ENCODE measurements at places on chromosomes 13 and 19.
A peak's percentile ranks its signal among the peaks of the same experiment; 100 is the strongest.

- H3K27ac ChIP-seq = peak overlapping the region; percentile 92
- peak overlapping the region; percentile 85 for H3K4me3 ChIP-seq
- no peaks in the 10 kb centered on the region for H3K27me3 ChIP-seq
- H3K36me3 ChIP-seq = no peaks in the 10 kb centered on the region
Measured at GRCh38 chr13:33284916-33285315, 639 bp downstream of the STARD13 start.

- no peak overlapping the region for H3K27ac ChIP-seq
- H3K4me3 ChIP-seq = no peak overlapping the region
- DNase-seq = no peak
- H3K4me1 ChIP-seq = no peaks in the 10 kb centered on the region
- no peaks in the 10 kb centered on the region for H3K27me3 ChIP-seq
Measured at GRCh38 chr13:21322327-21322965, 136.7 kb downstream of the ZDHHC20 start.

DNA sequence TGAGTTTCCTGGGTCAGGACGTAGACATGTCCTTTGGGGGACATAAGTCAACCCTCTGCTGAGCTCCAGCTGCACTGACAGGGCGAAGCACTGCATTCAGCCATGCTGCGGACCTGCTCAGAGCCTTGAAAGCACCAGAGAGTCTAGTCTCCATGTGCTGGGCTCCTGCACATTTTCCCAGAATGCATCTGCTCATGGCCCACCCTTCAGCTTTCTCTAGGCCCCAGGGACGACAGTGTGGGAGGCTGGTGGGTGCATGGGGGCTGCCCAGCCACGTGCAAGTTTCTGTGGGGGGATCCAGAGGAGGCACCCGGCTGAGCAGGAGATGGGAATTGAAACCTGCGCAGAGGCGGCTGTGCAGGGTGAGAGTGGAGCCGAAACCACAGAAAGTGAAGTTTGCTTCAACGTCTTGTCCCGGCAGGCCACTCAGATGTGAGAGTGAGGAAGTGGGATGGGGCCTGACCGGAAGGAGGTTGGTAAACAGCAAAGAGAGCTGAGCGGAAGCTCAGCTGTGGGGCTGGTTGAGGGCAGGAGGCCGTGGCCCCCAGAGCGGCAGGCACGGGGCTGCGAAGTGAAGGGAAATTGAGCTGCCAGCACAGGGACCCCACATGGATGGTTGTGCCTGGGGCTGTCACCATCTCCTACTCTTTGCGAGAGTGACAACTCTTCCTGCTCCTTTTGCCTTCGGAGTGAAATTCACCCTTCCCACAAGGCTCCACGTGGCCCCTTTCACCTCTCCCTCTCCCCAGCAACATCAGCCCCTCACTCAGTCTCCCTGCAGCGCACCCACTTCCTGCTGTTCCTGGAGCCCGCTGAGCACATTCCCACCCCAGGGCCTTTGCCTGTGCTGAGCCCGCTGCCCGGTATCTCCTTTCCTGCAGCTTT is 11.8 kb downstream of the PGLS start:
- H3K27me3 ChIP-seq = no peaks in the 10 kb centered on the region
- H3K27ac ChIP-seq = peak overlapping the region; percentile 23
- no peak for DNase-seq
- no peak overlapping the region for H3K4me3 ChIP-seq

DNA sequence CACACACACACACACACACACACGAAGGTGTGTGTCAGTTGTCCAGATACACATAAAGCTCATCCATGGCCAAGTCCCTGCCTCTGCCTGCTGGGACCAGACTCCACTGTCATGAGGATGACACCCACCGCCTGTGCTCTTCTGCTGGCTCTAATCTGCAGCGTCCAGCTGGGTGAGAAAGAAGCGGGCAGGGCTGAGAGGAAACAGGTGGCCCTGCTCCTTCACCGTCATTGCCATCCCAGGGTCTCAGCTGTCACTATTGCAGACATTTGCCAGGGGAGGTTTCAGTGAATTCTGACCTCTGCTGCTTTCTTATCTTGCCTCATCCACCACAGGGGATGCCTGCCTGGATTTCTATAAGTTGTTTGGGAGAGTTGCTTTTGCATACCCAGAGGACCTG is 31.4 kb downstream of the SCGB2B2 start:
- H3K4me1 ChIP-seq = no peaks in the 10 kb centered on the region
- no peak overlapping the region for H3K4me3 ChIP-seq

DNA sequence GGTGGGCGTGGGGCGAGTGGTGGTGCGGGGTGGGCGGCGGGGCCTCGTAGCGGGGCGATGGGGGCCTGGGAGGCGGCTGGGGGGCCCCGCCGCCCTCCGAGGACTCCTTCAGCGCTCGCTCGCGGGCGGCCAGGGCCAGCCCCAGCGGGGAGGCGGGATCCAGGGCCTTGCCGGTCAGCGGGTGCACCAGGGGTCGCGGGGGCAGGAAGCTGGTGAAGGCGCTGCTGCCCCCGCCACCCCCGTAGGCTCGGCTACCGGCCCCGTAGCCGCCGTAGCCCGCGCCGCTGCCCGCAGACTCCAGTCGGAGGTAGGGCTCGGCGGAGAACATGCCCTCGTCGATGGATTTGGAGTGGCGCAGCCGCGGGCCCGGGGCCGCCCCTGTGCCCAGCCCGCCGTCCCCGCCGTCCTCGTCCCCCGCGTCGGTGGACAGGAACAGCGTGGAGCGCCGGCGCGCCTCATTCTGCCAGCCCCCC is 18.6 kb downstream of the C19orf81 start:
- DNase-seq = no peak
- H3K36me3 ChIP-seq = no peaks in the 10 kb centered on the region
- H3K4me3 ChIP-seq = no peak overlapping the region
- no peaks in the 10 kb centered on the region for H3K4me1 ChIP-seq
- peaks cover 7% of the 10 kb centered on the region for H3K27me3 ChIP-seq

GRCh38 chr13:42125046-42125445 is 76.6 kb downstream of the DGKH start:
- H3K27me3 ChIP-seq = no peaks in the 10 kb centered on the region
- no peak for DNase-seq
- no peak overlapping the region for H3K27ac ChIP-seq
- peaks cover 4% of the 10 kb centered on the region for H3K36me3 ChIP-seq

DNA sequence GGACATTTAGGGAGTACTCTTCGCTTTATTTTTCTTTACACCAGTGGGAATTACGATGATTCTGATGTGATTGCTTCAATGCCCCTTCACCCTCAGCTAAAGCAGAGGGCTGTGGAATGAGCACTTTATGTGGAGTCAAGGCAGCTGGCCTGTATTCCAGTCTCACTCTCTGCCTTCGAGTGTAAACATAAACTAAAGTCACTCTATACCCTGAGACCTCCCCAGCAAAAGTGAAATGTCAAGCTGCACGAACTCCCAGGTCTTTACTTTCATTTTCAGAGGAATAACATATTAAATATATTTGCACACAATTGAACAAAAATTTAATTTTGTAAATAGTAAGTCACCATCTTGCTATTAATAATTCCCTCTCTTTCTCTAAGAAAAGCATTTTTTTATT is 557.1 kb downstream of the DACH1 start:
- no peaks in the 10 kb centered on the region for H3K27me3 ChIP-seq
- H3K36me3 ChIP-seq = no peaks in the 10 kb centered on the region
- DNase-seq = no peak
- no peak overlapping the region for H3K27ac ChIP-seq

GRCh38 chr13:113869263-113869662 is 5.4 kb upstream of the GAS6 start:
- peaks cover 4% of the 10 kb centered on the region for H3K4me1 ChIP-seq
- no peak overlapping the region for H3K4me3 ChIP-seq
- no peaks in the 10 kb centered on the region for H3K36me3 ChIP-seq
- peaks cover 5% of the 10 kb centered on the region for H3K27me3 ChIP-seq
- H3K27ac ChIP-seq = no peak overlapping the region

DNA sequence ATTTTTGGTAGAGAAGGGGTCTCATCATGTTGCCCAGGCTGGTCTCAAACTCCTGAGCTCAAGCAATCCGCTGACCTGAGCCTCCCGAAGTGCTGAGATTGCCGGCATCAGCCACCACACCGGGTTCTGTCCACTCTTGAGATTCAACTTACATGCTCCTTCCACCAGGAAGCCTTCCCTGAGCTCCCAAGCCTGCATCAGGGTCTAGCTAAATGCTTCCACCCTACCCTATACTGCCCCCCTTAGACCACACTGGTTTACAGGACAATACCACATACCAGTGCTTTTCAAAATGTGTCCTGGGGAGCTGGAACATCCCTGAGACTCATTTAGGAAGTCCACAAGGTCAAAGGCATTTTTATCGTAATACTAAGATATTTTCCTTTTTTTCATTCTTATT is 15.1 kb upstream of the CACNG8 start:
- no peak for DNase-seq
- H3K4me3 ChIP-seq = no peak overlapping the region
- H3K27me3 ChIP-seq = peaks cover 10% of the 10 kb centered on the region
- H3K27ac ChIP-seq = no peak overlapping the region
- H3K4me1 ChIP-seq = no peaks in the 10 kb centered on the region
- H3K36me3 ChIP-seq = no peaks in the 10 kb centered on the region

- H3K36me3 ChIP-seq = no peaks in the 10 kb centered on the region
- no peaks in the 10 kb centered on the region for H3K27me3 ChIP-seq
Measured at GRCh38 chr19:31627620-31628365, 278.6 kb upstream of the TSHZ3 start.

GRCh38 chr13:84739021-84739420 is 856.7 kb upstream of the SLITRK1 start:
- H3K27ac ChIP-seq = no peak overlapping the region
- no peaks in the 10 kb centered on the region for H3K4me1 ChIP-seq
- no peak for DNase-seq
- H3K36me3 ChIP-seq = no peaks in the 10 kb centered on the region

- peak overlapping the region; percentile 76 for H3K4me3 ChIP-seq
- DNase-seq = peak; percentile 95
- H3K27ac ChIP-seq = peak overlapping the region; percentile 92
- H3K36me3 ChIP-seq = peaks cover 3% of the 10 kb centered on the region
Measured at GRCh38 chr19:531009-531752, 379 bp upstream of the CDC34 start.

GRCh38 chr19:11137542-11138384 is 17.8 kb downstream of the SPC24 start:
- H3K4me3 ChIP-seq = peak overlapping the region; percentile 60
- H3K36me3 ChIP-seq = no peaks in the 10 kb centered on the region
- peaks cover 17% of the 10 kb centered on the region for H3K4me1 ChIP-seq
- peak; percentile 91 for DNase-seq
- no peaks in the 10 kb centered on the region for H3K27me3 ChIP-seq

DNA sequence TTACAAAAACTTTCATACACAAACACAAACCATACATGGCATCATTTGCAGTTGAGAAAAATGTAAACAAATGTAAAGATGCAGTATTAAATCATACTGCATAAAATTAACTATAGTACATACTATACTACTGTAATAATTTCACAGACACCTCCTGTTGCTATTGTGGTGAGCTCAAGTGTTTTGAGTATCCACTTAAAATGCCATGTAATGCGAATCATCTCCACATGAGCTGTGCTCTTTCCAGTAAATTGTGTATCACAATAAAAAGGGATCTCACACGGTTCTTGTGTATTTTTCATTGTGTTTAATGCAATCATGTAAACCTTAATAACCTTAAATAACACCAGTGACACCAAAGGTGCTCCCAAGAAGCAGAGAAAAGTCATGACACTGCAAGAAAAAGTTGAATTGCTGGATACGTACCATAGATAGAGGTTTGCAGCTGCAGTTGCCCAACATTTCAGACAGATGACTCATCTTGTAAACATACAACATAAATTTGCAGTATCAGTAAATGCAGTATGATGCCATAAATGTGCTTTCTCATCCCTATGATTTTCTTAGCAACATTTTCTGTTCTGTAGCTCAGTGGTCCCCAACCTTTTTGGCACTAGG is 166.6 kb downstream of the RAP2A start:
- no peaks in the 10 kb centered on the region for H3K4me1 ChIP-seq
- no peak overlapping the region for H3K27ac ChIP-seq
- H3K27me3 ChIP-seq = no peaks in the 10 kb centered on the region

DNA sequence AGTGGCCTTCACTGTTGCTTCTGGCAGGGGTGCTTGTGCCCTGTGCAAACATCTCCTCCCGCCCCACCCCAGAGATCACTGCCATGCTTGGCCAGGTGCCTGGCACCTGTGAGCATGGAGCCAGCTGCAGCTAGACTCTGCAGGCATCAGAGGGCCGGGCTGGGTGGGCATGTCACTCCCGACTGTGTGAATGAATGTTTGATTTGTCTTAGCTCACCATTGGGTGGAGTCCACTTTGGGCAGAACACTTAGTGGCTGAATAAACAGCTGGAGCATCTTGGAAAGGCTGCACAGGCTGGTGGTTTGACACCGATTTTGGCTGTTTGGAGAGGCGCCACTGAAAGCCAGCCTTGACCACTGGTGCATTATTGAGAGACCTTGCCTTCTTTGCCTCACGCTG is 267.3 kb downstream of the DLEU7 start:
- H3K4me1 ChIP-seq = peaks cover 4% of the 10 kb centered on the region
- no peaks in the 10 kb centered on the region for H3K27me3 ChIP-seq

GRCh38 chr19:35352177-35352447 is 4.4 kb downstream of the FFAR1 start:
- H3K27ac ChIP-seq = no peak overlapping the region
- H3K4me1 ChIP-seq = no peaks in the 10 kb centered on the region
- no peaks in the 10 kb centered on the region for H3K27me3 ChIP-seq
- no peak overlapping the region for H3K4me3 ChIP-seq
- H3K36me3 ChIP-seq = no peaks in the 10 kb centered on the region
- peak; percentile 64 for DNase-seq

- DNase-seq = no peak
- peaks cover 7% of the 10 kb centered on the region for H3K4me1 ChIP-seq
- no peaks in the 10 kb centered on the region for H3K36me3 ChIP-seq
- H3K4me3 ChIP-seq = no peak overlapping the region
- H3K27me3 ChIP-seq = no peaks in the 10 kb centered on the region
Measured at GRCh38 chr19:16333001-16333586, 8.5 kb downstream of the KLF2 start.

DNA sequence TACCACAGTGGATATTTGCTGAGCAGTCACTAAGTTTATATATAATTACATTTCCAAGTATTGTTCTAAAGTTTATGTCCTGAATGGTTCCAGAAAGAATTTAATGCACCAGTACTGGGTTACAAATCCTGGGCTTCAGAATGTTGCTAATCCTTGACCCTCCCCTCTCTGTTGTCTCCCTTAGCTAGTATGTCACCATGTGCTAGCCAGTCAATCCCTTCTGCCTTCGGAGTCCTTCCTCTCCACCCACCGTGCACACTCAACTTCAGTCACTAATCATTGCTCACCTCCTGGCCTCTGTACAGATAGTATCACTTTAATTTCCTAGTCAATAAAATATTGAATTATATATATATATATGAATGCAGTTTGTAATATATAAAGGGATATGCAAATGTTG is 7.5 kb downstream of the FAM124A start:
- DNase-seq = no peak
- no peak overlapping the region for H3K27ac ChIP-seq
- H3K4me1 ChIP-seq = no peaks in the 10 kb centered on the region
- no peaks in the 10 kb centered on the region for H3K36me3 ChIP-seq

DNA sequence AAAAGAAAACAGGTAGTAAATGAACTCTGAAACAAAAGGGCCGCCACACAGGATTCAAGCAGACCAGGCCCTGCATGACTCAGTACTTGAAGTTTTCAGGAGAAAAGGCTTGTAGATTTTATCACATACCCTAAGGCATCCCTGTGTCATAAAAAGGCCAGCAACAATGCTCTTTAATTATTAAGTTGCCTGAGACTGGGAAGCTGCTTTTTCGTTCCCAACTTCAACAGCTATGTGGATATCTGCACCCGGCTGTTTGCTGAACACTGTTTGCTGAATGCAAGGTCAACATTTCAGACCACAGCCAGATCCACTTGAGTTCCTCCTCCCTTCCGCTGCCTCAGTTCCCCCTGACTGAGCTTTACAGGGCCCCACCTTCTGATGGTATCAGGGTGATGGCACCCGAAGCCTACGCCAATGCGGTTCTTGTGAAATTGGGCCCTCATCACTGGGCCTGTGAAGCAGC is 6.1 kb upstream of the ECH1 start:
- H3K27ac ChIP-seq = peak overlapping the region; percentile 13
- no peak overlapping the region for H3K4me3 ChIP-seq
- H3K36me3 ChIP-seq = peaks cover 54% of the 10 kb centered on the region
- peaks cover 15% of the 10 kb centered on the region for H3K4me1 ChIP-seq

Measured in kidney (tissue), 22 donors.